ENCODE measurements at places on chromosomes 4 and X.

DNA sequence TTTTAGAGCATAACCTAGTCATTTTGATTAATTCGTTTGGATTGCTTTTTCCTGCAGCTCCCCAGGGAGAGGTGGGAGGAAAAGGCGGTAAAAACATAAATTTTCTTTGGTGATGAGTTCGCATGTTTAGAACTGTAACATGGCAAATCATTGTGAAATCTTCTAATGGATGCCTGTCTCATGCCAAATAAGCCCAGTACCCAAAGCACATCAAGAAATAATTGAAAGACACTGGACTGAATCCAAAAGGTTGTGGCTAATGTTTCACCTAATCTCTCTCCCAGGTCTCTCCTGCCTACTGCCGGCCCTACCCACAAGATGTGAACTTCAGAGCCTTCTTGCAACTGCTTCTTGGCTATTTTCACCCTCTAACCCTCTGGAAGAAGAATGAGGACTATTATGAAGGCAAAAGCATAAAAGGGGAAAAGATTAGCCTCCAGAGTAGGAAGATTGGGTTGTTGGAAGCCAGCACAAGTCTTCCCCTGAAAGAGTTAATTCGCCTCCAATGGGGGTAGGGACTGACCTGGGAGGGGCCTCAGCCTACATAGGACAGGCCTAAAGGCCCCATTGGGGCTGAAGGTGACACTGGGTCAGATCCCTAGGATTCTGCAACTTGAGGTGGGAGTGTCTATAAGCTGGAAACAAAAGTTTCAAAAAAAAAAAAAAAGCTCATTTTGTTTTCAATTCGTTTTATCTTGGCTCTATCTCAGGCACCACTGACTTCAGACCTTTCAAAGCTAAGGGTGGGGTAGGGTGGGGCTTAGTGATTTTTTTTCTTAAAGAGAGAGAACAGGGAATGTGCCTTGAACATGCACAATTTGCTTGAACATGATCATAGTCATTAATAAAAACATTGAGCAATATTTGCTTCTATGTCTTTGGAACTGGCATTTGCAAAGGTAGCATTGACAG lies 278.6 kb upstream of the KLF3 start:
- DNase-seq: no peak

- no peak for DNase-seq
Measured at GRCh38 chrX:46330981-46331380, 214.2 kb downstream of the ZNF674 start.

DNA sequence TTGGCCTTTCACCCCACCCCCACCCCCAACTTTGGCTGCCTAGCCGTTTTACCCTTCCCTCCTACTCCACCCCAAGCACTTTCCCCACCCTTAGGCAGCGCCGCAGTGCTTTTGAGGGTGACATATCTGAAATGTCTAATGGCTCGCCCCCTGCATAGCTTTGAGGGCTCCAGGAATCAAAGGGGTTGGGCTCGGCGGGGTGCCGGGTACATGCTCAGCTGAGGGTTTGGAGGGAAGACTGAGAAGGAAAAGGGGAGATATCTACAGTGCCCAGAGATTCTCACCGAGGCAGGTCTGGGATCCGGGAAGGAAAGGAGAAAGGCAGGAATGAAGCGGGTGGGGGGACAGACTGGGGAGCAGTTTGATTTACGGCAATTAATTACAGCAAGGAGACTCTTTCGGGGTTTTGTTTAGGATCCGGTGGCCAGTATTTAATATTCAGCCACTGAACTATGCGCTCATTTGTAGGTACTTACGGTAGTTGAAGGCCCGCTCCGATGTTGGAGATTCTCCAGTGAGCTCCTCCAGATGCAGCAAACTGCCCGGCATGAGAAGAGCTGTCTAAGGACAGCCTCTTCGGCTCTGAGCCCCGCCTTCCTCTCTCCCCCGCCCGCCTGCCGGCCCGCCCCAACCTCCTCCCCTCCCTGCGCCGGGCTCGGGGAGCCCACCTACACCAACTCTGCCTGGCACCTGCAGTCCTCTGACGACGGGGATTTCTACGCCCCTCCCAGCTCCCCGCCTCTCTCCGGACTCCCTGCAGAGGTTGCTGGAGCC lies at the start of gene IGSF1:
Gene IGSF1, minus strand, starts transcription at position 569 of the 774 bp plus-strand sequence. CDS start 2,632 bp downstream, outside the sequence.
- DNase-seq: peak; percentile 37

- DNase-seq: no peak
Measured at GRCh38 chr4:136319789-136320464, 1212.4 kb downstream of the PCDH18 start.

GRCh38 chrX:11349661-11350337 lies 56.6 kb downstream of the AMELX start:
- DNase-seq: no peak

GRCh38 chr4:133147286-133147821 lies 1.7 kb upstream of the PCDH10 start:
- no peak for DNase-seq
